Right lung (tissue), 10 donors: ENCODE measurements at places on chromosomes 16 and 17. TPM values are rescaled to one million over a fixed set of nuclear protein-coding genes. Genes with fewer than 3 reads are reported as not detected.

MT1E gene
- 14.4 TPM for polyA plus RNA-seq

DNA sequence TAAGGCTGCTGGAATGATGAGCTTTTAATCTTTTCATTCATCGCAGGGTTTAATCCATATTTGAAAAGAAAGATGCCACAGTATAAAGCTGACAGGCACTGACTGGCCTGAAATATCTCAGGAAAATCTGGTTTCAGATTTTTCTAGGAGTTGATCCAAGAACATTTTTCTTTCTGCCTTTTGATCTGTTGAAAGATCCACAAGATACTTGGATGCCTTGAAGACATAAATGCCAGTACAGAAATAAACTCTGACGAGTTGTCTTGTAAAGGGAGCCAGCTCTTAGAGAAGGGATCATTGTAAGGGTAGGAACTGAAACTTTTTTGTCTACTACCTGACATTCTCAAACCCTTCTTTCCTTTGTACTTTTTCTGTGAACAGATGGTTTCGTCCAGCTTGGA lies 25.4 kb upstream of the KRT20 start:
- DNase-seq = no peak

GRCh38 chr17:42886283-42887176 lies 14.1 kb upstream of the G6PC1 start:
- no peak for DNase-seq

- no peak for DNase-seq
Observed at GRCh38 chr16:73546341-73546845, 498.5 kb upstream of the ZFHX3 start.

CRISPLD2 gene
- 33.8 TPM for polyA plus RNA-seq

GRCh38 chr16:78775161-78775561 lies 675.7 kb downstream of the WWOX start:
- DNase-seq = no peak

GRCh38 chr16:17470182-17470907 lies 415 bp downstream of the XYLT1 start:
- DNase-seq = no peak

MFAP4 gene
- polyA plus RNA-seq = 449 TPM

STH gene
- not detected for polyA plus RNA-seq

DNA sequence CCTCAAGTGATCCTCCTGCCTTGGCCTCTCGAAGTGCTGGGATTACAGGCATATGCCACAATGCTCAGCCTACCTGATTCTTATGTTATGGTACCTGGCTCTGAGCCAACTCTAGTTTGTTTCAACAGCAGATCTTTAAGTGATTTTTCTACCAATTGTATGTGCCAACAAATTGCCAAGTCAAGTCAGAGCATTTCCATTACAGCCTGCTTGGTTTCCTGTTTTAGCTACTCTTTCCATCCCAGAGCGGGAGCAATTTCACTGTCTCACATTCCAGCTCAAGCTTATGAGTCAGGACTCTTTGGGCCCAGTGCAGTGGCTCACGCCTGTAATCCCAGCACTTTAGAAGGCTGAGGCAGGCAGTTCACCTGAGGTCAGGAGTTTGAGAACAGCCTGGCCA lies 30.8 kb upstream of the RBBP6 start:
- no peak for DNase-seq

GDPD3 gene
- polyA plus RNA-seq = 16.2 TPM

DNA sequence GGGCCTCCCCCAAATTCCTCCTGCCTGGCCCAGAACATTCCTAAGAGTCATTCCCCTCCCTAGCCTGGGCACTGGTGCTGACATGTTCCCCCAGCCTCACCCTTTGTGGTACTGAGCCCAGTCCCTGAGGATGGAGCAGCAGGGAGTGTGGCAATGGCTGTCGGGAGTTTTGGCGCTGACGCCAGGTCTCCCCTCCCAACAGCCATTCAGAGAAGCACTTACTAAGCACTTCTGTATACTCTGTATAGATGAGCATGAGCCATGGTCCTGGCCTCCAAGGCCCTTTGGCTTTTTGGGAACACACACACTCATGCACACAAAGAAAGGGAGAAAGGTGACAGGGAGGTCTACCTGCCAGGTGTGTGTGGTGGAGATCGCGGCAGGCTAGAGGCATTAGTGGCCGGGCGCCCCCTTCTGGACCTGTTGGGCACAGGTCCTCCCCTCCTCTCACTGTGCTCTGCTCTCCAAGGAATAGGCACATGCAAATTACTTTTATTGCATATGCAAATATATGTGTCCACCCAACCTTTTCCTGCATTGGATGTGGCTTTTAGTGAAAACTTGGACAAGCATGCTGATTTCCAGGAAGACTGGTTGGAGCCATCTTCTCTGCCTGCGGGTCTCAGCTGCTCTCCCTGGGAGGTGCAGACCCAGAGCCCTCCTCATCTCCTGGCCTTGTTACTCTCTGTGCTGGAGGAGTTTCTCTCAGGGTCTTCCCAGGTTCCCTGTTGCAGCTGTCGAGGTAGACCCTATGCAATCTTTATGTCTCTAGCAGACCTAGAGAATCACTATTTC lies 17.4 kb upstream of the C17orf107 start:
- no peak for DNase-seq

CACNG1 gene
- 11.2 TPM for polyA plus RNA-seq

CASKIN1 gene
- 0.50 TPM for polyA plus RNA-seq

DNA sequence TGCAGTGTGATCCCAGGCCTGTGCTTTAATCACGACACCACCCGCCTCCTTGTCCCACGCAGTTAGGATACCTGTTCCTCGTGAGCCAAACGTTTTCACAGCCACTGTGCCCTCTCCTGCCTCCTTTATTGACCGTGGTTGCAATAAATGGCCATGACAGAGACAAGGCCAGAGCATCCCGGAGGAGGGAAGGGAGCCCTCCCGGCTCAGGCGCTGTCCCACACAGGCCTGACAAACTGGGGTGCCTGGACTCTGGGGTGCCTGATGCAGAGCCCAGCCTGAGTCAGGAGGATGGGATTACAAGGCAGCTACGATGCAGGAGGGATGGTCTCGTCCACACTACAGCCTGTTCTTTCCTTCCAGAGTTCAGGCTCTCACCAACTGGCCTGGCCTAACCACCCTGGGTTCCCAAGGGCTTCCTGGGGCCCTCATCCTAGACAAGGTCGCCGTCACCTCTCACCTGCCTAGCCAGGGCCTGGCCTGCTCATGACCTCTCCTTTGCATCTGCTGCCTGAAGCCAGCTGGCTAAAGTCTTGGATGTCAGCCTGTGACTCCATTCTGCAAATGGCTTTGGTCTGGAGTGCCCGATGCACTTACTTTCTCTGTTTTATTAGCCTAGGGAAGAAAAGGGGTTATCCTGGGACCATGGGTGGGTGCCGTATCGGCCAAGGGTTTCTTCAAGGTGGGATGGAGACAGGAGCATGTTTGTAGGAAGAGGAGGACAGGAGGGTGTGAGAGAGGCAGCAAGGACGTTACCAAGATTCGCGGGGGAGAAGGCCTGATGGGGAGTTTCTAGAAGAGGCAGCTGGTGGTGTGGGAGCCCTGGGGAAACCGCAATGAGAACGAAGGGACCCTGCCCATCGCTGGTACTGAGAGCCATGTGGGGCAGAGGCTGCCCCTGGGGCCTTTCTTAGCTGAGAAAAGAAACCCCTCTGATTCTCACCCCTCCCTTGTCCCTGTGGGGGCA lies 234.3 kb upstream of the TNRC6C start:
- DNase-seq = no peak

- DNase-seq = peak; percentile 31
Observed at GRCh38 chr17:9902120-9902519, 3.0 kb downstream of the RCVRN start.

DNA sequence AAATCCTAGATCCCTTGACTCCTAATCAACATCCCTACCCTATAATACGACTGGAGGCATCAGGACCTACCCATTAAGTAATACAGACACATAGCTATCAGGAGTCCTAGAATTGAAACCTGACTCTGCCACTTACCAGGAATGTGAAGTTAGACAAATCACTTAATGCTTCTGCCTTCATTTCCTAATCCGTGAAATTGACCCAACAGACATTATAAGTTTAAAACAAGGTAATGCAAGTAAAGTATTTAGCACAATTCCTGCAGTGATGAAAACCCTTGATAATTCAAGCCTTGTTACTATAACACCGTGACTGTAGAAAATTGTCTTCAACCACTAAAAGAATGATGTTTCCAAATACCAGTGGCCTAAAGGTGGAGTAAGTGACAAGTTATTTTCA lies 150.2 kb downstream of the KCNJ2 start:
- DNase-seq = no peak

- no peak for DNase-seq
Observed at GRCh38 chr17:68179926-68180285, 67.9 kb upstream of the AMZ2 start.

DNA sequence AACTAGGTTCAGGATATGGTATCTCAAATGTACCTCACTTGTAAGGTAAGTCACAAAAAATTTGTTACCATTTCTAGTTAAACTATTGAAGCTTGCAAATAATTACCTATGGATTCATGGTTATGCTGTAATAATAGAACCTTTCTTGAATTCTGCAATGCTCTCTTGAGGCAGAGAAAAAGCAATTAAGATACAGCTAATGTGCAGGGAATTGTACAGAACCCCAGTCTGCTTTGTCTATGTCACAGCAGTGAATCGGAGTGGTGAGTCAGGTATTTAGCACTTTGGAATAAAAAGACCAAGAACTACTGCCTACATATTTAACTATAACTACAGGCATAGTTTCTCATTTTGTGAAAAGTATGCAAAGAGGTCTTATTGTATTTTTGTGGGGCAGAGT lies 228.7 kb upstream of the GOT2 start:
- no peak for DNase-seq

- DNase-seq = peak; percentile 90
Observed at GRCh38 chr17:5281814-5282641, at the start of gene RABEP1. RABEP1 (plus strand) TSS chr17:5282284; CDS start chr17:5282487, 203 bp downstream.

- no peak for DNase-seq
Observed at GRCh38 chr17:286571-286970, 66.0 kb downstream of the RPH3AL start.

- DNase-seq = no peak
Observed at GRCh38 chr17:82869536-82869935, 29.7 kb upstream of the ZNF750 start.

DNA sequence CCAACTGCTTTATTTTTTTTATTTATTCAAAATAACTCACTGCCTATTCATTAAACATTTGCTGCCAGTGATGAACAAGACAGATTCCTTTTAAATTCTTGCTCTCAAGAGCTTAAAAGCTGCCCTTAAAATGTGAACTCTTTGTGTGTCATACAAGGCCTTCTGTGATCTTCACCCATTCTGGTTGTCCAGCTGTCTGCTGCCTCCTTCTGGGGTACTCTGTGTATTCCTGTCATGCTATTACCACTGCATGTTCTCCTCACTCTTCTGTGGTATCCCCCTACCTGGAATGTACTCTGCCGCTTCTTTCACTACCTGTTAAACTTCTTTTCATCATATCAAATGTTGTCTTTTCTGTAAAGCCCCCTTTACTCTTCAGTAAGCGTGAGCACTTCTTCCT lies 165.8 kb downstream of the CHD9 start:
- no peak for DNase-seq

DNA sequence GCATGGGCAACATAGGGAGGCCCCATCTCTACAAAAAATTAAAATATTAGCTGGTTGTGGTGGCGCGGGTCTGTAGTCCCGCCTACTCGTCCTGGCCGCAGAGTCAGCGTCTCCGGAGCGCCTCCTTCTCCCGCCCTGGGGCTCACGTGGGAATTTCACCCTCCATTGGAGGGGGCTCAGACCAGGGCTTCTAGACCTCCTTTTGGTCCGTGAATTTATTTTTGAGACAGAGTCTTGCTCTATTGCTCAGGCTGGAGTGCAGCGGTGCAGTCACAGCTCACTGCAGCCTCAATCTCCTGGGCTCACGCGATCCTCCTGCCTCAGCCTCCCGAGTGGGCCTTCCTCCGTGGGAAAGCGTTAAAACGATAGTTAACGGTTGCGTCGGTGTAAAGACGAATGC lies 394 bp upstream of the NME4 start:
- DNase-seq = no peak

GRCh38 chr17:78915872-78916632 lies 9.1 kb downstream of the TIMP2 start:
- DNase-seq = no peak

KRT31 gene
- polyA plus RNA-seq = not detected

DNA sequence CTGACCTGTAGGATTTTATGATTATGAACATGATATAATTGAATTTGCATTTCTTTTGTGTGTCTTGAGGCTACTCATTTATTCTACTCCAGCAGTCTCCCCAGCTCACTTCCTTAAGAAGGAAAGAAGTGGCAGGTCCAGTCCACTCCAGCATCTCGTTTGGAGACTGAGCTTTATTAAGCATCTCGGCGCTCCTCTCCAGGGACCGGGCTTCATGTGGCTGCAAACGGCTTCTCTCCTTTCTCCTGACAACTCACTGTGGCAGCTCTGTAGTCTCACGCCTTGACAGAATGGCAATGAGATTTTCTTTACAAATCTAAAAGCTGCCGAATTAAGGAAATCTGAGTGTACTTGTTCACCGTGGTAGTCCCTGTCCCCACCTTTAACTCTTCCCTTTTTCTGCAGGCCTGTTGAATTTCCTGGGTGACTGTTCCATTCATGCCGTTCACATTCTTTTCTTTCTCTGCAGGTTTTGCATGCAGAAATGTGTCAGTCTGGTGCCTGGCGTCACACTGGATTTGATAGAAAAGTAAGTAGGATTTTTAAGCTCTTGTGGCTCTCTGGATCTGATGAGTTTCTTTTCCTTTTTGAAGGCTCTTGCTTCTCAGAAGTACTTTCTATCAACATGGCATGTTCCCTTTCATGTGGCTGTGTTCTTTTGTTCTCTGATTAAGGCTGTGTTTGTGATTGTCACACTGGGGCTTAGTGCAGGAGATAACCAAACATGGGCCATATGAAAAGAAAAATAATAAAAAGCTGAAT lies 200.5 kb upstream of the CHMP6 start:
- no peak for DNase-seq

GRCh38 chr17:65530523-65531255 lies 30.8 kb downstream of the AXIN2 start:
- DNase-seq = no peak

ZNF319 gene
- polyA plus RNA-seq = 12.8 TPM

- no peak for DNase-seq
Observed at GRCh38 chr16:78478267-78478861, 378.9 kb downstream of the WWOX start.

DNA sequence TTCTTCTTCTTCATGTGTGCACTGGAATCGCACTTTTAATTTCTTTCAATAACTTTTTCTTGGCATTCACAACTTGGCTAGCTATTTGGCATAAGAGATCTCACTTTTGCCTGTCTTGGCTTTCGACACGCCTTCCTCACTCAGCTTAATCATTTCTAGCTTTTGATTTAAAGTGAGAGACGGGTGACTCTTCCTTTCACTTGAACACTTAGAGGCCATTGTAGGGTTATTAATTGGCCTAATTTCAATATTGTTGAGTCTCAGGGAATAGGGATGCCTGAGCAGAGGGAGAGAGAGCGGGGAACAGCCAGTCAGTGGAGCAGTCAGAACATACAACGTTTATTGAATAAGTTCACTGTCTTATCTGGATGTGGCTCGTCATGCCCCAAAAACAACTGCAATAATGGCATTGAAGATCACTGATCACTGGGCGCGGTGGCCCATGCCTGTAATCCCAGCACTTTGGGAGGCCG lies 200.3 kb downstream of the SEC14L1 start:
- no peak for DNase-seq

HBZ gene
- 6.9 TPM for polyA plus RNA-seq

SNAI3 gene
- polyA plus RNA-seq = 1.3 TPM

KIF2B gene
- not detected for polyA plus RNA-seq

PTX4 gene
- not detected for polyA plus RNA-seq
